A172 (cell line): ENCODE measurements at places on chromosomes 3 and 15.

- no peak for DNase-seq
Observed at GRCh38 chr3:62249484-62249776, 123.9 kb downstream of the FEZF2 start.

- DNase-seq = peak; percentile 50
Observed at GRCh38 chr15:56356616-56357015, 8.6 kb upstream of the TEX9 start.

GRCh38 chr3:71308836-71309235, 274.7 kb downstream of the FOXP1 start:
- DNase-seq = no peak

DNA sequence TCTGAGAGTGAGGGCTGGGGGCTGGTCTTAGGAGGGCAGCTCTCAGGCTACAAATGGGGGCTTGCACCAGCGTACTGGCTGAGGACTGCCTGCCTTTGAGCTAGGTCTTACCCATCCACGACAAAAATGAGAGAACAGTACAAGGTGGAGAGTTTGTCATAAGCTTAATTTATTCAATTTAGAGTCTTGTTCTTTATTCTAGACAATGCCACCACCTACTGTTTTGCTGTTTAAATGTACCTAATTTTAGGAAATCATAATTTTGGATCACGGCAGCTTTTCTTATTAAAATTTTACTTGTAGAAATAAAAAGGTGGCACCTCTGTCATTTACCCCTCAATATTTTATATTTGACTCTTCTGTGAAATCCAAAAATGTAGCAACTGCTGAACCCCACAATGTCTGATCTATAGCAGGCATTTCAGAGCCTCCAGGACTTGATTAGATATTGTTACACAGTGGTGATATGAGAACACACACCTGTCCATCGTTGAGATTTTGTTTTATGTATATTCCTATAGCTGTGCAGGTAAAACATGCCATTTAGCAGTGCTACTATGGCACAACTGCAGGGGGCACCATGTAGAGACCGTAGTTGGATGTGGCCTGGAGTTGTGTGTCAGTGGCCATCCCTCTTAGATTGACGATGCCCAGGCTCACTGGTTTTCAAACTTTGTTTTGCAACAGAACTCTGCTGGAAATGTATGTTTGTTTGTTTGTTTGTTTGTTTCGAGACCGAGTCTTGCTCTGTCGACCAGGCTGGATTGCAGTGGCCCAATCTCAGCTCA, 88.6 kb downstream of the SLCO3A1 start:
- no peak for DNase-seq

GRCh38 chr3:166860217-166860616, 519.9 kb downstream of the ZBBX start:
- DNase-seq = no peak

- DNase-seq = no peak
Observed at GRCh38 chr3:52983828-52984227, 62.0 kb downstream of the SFMBT1 start.

GRCh38 chr3:62589078-62589477, 215.7 kb upstream of the FEZF2 start:
- DNase-seq = no peak

DNA sequence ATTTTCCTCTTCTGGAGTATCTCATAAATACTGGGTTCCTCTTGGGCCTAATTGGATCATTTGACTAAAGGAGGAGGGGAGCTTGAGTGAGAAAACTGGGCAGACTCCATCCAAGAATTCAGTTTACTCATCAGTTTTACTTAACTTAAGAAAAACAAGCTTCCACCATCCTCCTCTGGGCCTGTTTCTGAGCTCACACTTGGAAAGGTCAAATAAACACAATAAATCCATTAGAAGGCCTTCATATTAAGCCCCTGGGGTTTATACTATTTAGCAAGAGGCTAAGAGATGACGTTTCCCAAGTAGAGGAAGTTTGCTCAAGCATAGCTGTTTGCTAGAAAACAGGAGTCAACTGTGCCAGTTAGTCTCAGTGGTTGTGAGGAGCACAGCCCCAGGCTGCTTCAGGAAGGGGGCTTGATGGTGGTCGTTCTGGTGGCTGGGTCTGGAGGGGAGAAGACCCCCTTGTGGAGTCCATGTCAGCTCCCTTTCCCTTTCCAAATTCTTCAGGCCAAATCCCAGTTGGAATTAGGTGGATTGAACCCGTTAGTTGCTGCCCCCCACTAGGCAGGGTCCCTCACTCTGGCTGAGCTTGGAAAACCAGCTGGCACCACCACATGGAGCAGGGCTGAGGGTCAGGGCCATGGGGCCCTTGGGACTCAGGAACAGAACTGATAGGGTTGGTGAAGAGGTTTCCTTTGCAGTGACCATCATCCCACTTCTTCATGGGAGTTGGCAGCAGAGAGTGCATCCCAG, 64.8 kb downstream of the SPSB4 start:
- DNase-seq = no peak

DNA sequence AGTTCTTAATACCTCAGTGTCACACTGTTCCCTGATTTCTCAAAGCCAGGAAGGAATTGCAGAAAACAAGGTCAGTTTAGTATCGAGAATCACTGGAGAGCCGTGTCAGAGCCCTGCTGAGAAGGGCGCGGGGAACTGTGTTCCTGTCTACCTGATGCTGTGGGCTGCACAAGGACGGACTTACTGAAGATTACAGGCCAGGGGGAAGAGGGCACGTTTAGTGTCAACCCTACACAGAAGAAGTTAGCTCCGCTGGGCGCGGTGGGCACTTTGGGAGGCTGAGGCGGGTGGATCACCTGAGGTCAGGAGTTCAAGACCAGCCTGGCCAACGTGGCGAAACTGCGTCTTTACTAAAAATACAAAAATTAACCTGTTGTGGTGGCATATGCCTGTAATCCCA, 104.1 kb downstream of the APBA2 start:
- no peak for DNase-seq

- no peak for DNase-seq
Observed at GRCh38 chr3:30680789-30681648, 74.6 kb downstream of the TGFBR2 start.

GRCh38 chr3:83934192-83935021, 1024.4 kb upstream of the CADM2 start:
- peak; percentile 71 for DNase-seq

DNA sequence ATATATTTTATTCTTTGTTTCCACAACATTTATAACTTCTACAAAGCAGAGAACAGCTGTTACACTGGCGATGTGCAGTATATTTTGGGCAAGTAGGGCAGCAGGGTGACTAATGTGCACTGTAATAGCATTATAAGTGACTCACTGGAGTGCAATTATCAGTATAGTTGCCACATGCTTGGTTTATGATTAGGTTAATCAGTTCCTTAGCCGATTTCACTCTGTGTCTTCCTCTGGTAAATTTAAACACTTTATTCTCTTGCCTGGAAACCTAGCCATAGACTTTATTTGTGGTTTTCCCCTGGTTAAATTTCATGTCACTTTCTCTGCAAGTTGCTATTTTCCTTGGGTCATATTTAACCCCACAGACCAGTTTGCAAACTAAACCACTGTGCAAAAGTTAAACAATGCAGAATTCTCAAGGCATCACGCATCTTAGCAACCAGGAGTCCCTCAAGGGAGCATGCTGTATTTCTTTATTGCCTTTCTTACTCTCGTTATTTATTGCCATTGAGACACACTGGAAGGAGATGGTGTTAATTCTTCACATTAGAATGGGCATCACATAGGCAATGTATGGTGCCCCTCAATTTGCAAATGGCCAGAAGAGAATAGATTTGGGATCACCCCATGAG, 690.2 kb upstream of the DPPA4 start:
- peak; percentile 76 for DNase-seq

DNA sequence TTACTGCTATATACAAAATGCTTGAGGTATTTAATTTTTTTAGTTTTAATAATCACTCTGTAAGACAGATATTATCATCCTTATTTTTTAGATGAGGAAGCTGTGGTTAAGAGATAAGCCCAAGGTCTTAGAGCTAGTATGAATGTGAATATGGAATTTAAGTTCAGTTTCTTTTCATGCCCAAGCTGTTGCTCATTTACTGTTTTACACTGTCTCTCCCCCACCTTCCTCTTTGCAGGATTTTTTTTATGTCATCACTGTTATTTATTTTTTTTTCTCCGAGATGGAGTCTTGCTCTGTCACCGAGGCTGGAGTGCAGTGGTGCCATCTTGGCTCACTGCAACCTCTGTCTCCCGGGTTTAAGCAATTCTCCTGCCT, 22.5 kb downstream of the MAP2K5 start:
- DNase-seq = no peak

GRCh38 chr15:25694239-25694584, 168.9 kb downstream of the ATP10A start:
- no peak for DNase-seq

DNA sequence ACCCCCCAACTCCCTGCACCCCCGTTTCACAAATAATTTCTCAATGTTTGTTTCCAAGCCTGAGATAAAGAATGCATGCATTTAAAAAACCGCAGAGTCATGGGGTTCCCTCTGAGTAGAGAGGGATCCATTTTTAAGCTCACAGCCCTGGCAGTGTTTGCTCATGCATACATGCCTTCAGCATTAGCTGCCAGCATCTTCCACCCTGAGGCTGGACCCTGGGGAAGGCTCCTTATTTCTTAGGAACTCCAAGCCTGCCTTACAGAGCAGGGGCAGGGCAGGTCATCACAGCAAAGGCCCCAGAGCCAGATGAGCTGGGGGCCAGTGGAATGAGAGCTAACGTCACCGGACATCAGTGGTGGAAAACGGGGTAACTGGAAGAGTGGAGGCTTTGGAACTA, 31.3 kb downstream of the TLE3 start:
- DNase-seq = no peak

- DNase-seq = no peak
Observed at GRCh38 chr3:44227632-44228031, 14.1 kb upstream of the TOPAZ1 start.

- DNase-seq = no peak
Observed at GRCh38 chr15:67170143-67170925, 84.1 kb downstream of the AAGAB start.

DNA sequence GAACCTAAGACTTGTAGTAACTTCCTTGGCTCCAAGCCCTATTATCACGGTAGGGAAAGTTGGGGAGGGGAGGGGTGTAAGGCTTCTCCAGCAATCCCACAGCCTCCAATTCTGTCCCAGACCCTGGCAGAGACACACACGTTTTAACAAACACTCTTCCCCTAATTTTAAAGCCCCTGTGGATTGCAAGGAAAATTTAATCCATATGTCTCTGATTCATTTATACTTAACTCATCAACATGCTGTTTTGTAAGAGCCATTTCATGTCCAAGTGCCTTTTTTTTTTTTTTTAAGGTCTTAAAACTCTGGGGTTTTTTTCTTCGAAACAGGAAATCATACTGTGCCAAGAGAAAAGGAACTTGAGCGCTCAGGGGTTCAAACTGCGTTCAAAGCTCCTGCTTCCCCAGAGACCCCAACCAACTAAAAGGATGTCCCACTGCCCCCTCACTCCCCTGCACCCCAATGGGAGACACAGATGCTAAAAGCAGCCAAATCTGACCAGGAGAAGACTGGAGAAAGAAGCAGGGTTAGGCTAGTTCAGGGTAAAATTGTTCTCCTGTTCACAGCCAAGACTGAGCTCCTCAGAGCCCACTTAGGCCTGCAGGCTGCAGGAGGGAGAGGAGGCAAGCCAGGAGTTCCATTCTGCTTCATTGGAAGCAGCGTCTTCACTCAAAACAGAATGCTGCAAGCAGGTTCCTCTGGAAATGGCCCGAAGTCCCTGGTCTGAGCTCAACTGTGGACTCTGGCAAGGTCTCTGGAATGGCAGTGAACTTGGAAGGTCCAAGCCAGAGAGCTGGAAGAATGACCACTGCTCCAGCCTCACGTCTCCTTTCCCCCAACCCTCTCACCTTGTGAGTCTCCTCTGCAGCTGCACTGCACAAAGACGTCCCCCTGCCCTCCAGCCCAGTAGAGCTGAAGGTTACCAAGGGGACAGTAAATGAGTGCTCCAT, 172.5 kb downstream of the NTRK3 start:
- DNase-seq = no peak

GRCh38 chr15:97866959-97867358, 93.5 kb upstream of the ARRDC4 start:
- no peak for DNase-seq

DNA sequence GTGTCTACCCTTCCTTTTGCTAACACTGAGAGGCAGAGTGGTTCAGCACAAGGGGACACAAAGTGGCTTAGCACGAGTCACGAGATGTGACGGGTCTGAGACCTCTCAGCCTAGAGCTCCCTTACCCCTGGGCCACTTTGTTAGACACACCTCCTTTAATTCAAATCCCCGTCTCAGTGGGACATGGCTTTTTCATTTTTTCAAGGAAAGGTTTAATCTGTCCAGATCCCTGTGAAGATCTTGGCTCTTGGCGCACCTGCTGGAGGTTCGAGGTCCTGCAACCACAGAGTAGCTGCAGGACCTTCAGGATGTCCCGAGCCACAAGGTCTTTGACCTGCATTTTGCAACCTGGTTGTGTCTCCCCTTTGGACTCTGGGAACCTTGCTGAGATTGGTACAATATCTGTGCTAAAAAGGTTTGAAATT, 52.0 kb downstream of the LPP start:
- no peak for DNase-seq

- DNase-seq = no peak
Observed at GRCh38 chr15:94582368-94582767, 351.0 kb downstream of the MCTP2 start.

DNA sequence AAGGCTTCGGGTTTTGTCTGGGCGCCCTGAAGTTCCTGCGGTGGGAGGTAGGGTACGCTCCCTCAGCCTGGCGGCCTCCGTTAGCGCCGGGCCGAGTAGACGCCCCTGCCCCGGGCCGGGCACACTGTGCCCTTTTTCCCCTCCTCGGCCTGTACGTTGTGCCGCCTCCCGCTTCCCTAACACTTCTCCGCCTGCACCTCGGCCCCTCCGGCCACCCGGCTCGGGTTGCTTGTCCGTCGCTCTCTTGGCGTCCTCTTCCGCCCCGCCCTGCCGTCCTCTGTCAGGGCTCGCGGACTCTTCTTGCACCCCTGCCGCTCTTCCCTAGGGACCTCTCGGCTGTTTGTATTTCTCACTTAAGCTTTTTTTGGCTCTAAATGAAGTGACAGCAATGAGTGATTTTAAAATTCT, 384 bp downstream of the KNL1 start:
- peak; percentile 33 for DNase-seq

- no peak for DNase-seq
Observed at GRCh38 chr15:75007216-75007615, 11.9 kb downstream of the SCAMP5 start.

GRCh38 chr3:98778852-98779413, 15.8 kb downstream of the ST3GAL6 start:
- peak; percentile 92 for DNase-seq

GRCh38 chr15:87660251-87661129, 596.0 kb downstream of the NTRK3 start:
- DNase-seq = no peak

DNA sequence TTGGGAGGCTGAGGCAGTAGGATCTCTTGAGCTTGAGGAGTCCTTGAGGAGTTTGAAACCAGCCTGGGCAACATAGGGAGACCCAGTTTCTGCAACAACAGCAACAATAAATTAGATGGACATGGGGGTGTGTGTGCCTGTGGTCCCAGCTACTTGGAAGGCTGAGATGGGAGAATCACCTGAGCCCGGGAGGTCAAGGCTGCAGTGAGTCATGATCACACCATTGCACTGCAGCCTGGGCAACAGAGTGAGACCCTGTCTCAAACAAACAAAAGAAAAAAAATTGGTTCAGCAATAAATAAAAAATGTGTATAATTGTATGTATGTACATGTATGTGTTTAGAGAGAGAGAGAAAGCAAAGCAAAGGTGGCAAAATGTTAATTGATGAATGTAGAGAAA, 83.1 kb downstream of the PDE8A start:
- no peak for DNase-seq
